ENCODE measurements at places on chromosomes 2 and 18.

DNA sequence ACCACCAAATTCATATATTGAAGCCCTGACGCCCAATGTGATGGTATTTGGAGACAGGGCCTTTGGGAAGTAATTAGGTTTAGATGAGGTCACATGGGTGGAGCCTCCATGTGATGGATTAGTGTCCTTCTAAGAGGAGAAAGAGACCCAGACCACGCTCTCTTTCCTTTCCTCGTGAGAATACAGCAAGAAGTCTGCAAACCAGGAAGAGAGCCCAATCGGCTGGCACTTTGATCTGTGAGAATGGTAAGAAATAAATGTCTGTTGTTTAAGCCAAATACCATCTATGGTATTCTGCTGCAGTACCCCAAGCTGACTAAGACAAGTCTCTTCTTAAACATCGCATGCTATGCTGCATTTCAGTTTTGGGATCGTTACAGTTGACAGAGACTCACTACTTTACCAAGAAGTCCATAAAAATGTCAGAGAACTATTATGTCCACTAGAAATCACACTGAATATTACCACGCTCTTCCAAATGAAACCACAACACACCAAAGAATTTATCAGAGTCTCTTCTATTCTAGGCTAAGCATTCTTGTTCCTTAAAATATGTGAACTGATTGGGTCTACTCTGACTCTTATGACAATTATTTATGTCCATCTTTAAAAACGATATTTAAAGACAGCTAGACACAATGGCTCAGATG, 48.5 kb downstream of the LPIN2 start:
- no peak for DNase-seq

GRCh38 chr2:236338495-236339184, 74.4 kb upstream of the ASB18 start:
- DNase-seq, result no peak

GRCh38 chr2:47346-47725, 1.0 kb upstream of the FAM110C start:
- DNase-seq, result no peak

DNA sequence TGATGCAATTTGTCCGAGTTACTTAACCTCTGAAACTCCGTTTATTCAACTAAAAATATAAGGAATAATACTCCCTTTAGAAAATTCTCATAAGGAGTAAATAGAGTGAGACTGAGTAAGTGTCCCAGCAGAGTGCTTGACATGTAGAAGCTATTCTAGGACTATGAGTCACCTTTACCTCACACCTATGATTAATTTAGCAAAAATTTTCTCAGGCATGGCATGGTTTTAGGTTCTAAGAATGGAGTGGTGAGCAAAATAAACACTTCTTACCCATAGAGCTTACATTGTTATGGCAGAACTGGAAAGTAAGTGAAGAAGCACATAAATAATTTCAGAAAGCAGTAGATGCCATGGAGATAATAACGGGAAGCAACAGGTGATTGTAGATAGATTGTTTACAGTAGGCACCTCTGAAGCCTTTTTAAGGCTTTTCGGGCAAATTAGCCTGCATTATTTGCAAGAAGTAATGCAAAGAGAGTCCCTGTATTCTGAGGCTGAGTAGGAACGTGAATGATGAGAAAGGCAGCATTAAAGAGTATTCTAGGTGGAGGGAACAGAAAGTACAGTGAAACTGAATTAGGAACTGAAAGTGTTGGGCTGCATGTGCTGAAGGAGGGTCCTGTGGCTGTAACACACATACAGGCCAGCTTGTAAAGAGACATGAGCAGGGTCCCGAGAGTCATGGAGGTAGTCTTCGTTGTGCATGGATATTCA, 209.2 kb downstream of the ZNF407 start:
- no peak for DNase-seq

DNA sequence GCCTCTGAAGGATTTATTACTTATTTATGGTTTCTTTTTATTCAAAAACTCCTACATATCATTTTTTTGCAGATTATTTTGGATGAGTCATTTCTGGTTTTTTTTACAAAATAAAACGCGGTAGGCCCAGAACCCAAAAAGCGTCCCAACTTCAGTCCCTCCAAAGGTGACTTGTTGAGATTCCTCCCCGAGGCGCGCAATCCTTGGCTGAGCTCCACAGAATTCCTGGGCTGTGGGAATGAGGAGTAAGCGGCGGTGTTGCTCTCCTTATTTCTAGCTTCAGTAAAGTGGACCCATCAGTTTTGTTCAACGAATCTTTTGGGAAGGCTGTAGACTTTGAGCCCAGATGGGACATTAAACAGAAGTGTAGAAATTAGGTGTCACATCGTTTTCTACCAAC, 67.0 kb upstream of the RMP24 start:
- DNase-seq, result no peak

- DNase-seq, result no peak
Observed at GRCh38 chr2:66446941-66447340, 12.0 kb downstream of the MEIS1 start.

GRCh38 chr2:13662055-13662454, 945.3 kb downstream of the TRIB2 start:
- DNase-seq, result no peak

- no peak for DNase-seq
Observed at GRCh38 chr18:36547544-36547943, 250.0 kb downstream of the FHOD3 start.

GRCh38 chr2:61597300-61598289, 59.4 kb upstream of the XPO1 start:
- DNase-seq, result no peak

GRCh38 chr18:78820161-78820834, 159.3 kb upstream of the SALL3 start:
- DNase-seq, result no peak

- no peak for DNase-seq
Observed at GRCh38 chr18:35573531-35573930, 8.0 kb upstream of the GALNT1 start.

DNA sequence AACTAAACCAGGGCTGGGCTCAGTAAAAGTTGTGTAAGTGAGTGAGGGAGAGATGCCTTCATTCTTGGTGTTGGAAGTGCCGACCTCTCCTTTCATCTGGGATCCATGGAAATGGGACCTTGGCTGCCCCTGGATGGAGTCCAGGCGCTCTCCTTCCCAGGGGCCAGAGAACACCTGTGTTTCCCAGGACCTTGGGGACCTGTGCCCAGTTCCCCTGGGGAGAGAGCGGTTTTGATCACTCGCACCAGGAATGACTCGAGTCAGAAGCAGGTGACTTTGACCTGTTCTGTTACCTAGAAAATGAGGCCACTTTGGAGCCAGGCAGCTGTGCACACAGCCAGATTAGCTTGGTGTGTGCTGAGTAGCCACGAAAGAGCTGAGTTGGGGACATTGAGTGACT, 97.3 kb downstream of the SH3BP4 start:
- no peak for DNase-seq

GRCh38 chr2:72211777-72212485, 64.3 kb upstream of the CYP26B1 start:
- DNase-seq, result no peak

GRCh38 chr2:33670392-33670937, 71.4 kb upstream of the FAM98A start:
- no peak for DNase-seq

GRCh38 chr2:230053753-230054478, 14.8 kb downstream of the SLC16A14 start:
- no peak for DNase-seq

All from activated CD8-positive, alpha-beta memory T cell treated with anti-CD3 and anti-CD28 coated beads for 48 hours (primary cell).